ENCODE measurements at places on chromosomes 5 and 9.

DNA sequence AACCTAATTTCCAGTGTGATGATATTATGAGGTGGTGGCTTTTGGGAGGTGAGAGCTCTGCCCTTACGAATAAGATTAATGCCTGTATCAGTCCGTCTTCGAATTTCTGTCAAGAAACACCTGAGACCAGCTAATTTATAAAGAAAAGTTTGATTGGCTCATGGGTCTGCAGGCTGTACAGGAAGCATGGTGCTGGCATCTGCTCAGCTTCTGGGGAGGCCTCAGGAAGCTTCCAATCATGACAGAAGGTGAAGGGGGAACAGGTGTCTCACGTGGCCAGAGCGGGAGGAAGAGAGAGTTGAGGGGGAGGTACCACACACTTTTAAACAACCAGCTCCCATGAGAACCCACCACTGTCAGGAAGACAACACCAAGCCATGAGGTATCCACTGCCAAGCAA, 46.9 kb downstream of the C9orf50 start:
- DNase-seq: no peak

DNA sequence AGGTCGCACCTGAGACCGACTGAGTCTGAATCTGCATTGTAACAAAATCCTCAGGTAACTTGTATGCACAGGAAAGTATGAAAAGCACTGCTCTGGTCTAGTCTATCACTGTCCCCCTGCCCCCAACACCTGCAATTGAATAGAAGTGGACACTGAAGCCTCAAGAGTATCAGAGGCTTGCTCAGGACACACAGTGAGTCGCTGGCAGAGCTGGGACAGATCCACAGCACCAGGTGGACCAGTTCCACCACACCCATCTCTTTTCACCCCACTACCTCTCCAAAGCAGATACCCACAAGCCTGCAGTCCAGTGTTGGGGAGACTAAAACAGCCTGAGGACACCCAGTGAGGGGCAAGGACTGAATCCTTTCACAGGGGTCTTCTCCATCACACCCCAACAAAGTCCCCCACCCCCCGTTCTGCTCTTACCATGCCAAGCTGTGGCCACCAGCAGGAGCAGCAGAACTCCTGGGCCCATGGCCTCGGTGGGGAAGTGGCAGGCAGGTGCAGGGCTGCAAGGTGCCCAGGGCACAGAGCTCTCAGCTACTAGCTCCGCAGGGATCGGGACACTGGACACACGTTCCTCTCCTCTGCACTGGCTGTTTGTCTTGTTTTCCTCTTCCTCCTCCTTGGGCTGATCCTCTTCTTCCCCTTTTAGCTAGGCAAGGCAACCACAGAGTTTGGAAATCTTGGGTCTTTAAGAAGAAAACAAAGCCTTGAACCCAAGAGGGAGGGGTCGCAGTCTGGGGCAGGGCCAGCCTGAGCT, at the start of gene CSF1R:
Gene CSF1R (minus strand): TSS at position 605 of the 766 bp plus-strand sequence. CDS start 127 bp downstream, at position 478.
- DNase-seq: no peak

- no peak for DNase-seq
Observed at GRCh38 chr9:129561594-129562281, 59.2 kb downstream of the C9orf50 start.

- DNase-seq: no peak
Observed at GRCh38 chr5:134917070-134917815, 12.3 kb downstream of the PCBD2 start.

- no peak for DNase-seq
Observed at GRCh38 chr9:18274693-18275092, 199.3 kb upstream of the ADAMTSL1 start.

DNA sequence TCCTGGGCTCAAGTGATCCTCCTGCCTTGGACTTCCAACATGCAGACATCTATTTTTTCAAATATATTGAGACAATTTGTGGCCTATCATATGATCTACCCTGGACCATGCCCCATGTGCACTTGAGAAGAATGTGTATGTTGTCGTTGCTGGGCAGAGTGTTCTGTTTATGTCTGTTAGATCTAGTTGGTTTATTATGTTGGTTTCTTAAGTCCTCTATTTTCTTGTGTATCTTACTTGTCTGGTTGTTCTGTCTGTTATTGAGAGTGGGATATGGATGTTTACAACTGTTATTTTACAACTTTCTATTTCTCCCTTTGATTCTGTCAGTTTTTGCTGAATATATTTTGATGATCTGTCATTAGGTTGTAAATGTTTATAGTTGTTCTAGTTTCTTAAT, 10.2 kb upstream of the TMEM171 start:
- DNase-seq: no peak

DNA sequence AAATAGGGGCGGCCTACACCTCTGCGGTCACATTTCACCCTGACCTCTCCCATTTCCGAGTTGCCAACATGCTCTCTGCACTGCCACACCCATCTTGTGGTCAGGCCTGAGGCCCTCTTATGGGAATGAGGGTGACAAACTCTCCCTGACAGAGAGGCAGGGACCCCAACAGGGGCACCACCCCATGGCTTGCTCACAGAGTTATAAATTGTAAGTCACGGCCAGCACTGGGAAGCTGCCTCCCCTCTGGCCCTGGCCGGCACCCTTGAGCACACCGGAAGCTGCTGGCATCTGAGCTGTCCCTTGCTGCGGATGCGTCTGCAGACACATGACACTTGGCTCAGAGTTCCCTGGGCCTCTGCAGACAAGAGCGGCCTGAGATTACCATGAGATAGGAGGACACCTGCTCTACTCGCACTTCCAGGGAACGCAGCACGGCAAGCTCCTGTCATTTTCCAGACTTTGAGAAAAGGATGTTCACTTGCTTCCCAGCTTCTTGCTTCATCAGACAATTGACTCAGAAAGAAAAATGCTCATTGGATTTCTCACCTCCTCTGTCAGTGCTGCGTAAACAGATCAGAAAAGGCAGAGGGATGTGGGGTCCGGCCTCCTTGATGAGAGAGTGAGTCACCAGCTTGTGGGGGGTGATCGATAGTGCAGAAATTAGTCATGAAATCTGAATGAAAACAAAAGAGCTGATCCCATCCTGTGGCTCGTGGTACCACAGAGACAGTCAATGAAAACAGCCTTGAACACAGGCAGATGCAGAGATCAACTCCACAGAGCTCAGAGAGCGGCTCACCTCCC, 269.8 kb downstream of the SYK start:
- no peak for DNase-seq

GRCh38 chr9:76403352-76403751, 9.1 kb upstream of the RFK start:
- no peak for DNase-seq

DNA sequence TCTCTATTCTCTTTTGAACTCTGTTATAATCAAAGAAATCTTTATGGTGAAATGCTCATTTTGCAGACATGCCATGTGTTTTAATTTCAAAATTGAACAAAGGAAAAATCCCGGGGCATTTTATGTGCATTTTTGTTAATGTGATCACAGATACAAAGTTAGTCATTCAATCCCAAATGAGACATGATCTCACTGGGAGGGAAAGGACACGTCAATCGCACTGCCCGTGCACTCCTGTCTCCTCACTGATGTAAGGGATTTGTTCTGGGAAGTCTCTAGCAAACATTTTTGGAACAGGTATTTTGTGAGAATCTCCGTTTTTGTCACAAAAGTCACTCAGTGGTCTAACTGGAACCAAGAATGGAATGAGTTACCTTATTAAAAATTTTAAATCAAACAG, 97.9 kb upstream of the RANBP6 start:
- DNase-seq: no peak

GRCh38 chr9:138061631-138062030, 184.0 kb downstream of the CACNA1B start:
- no peak for DNase-seq

DNA sequence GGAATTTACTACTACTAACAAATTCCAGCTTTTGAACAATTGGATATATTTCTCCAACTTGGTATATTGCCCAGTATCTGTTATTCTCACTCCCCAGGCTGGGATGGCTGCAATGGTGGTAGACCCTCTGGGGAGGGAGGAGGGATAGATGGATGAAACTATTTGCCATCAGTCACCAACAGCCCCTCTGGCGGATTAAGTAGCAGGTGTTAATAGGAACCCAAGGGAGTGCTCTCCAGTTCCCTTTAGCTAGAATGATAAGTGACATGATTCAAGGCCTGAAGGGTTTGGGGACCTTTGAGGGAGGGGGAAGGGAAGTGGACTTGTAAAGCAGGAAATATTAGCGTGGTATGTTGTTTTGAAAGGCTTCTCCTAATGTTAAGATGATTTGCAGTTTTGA, 824.0 kb upstream of the ARRDC3 start:
- DNase-seq: no peak

DNA sequence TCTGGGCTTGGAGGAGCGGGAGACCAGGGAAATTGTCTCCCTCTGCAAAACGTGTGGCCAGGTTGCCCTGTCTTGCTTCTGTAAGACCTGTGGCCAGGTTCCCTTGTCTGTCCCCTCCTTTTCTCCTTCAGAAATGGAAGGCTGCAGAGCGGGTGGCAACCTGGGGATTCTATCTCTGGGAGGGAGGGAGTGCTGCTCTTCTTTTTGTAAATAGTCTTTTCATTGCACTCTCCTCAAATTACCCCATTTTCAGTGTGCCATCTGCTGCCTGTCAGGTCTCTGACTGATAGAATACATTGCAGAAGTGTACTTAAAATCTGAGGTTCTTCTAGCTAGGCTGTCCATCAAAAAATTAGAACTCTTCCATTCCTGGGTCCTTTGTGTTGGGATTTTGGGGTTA, 126.0 kb downstream of the GABRB2 start:
- no peak for DNase-seq

DNA sequence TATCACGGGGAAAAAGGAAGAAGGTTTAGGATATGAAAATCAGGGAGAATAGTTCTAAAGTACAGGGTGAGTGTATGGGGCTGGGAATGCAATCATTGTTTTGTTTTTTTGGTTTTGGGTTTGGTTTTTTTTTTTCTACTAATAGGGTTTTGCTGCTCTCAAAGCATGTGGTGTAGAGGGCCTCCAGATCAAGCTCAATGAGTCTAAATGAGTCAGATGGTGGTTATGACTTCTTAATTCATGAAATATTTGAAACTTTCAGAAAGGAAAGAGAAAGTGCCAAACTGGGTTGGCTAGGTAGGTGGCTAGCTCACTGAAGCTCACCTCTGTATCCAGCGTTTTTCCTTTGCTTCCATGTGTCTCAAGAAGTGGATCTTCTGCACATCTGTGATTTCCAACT, 10.7 kb downstream of the OR1L8 start:
- no peak for DNase-seq

- no peak for DNase-seq
Observed at GRCh38 chr9:90867101-90867500, 65.5 kb downstream of the SYK start.

GRCh38 chr9:96417051-96417586, 1.1 kb downstream of the ZNF367 start:
- peak; percentile 87 for DNase-seq

DNA sequence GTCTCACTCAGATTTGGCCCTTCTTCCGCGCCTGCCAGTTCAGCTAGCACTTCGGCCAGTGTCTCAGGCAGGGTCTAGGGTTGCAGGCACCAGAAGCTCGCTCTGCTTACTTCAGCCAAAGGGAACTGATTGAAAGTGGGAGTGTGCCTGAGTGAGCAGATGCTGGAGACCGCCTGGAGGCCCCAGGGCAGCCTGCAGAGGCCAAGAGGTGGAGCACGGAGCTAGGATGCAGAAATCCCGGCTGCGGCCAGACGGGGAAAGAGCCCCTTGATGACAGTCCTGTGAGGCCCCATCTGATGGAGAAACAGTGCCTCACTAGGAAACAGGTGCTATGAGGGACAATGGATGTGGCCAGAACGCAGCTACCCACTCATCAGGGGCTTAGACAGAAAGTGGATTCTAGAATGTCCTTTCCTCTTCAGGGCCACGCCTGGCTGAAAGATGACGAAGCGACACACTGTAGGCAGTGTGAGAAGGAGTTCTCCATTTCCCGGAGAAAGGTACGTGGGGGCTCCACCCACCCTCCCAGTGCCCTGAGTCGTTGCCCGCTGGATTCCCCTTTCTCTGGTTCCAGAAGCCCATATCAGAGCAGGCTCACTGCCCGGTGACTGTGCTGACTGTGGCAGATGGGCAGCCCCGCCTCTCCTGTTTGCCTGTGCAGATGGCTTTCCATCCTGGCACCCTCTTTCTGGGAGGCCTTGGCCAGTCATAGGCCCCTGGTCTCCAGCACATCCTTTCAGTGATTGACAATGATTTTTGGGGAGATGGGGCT, 16.1 kb downstream of the HNRNPH1 start:
- no peak for DNase-seq

GRCh38 chr5:36945687-36946086, 69.1 kb downstream of the NIPBL start:
- DNase-seq: no peak

GRCh38 chr9:105216440-105217178, 27.8 kb upstream of the SLC44A1 start:
- DNase-seq: no peak

- DNase-seq: no peak
Observed at GRCh38 chr9:121718084-121718483, 66.7 kb downstream of the DAB2IP start.

- DNase-seq: no peak
Observed at GRCh38 chr5:178637356-178638074, 10.7 kb upstream of the CLK4 start.

DNA sequence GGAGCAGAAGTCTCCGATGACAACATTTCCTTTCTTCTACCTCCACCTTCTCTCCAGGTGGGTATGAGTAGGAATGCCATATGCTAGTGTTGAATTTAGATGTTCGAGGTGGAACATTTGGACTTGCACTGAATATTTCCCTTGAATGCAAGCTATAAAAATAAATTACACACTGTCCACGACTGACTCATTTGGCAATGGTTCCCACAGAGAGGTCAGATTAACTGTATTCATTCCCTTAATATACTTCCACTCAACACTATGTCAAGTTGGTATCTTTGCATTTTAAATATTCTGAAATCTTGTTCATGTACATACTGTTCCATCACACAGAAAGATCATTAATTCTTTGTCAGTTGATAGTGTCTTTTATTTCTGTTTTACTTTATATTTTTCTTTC, 222.6 kb upstream of the PIK3R1 start:
- no peak for DNase-seq

GRCh38 chr9:97474372-97474925, 27.0 kb upstream of the TMOD1 start:
- DNase-seq: no peak

DNA sequence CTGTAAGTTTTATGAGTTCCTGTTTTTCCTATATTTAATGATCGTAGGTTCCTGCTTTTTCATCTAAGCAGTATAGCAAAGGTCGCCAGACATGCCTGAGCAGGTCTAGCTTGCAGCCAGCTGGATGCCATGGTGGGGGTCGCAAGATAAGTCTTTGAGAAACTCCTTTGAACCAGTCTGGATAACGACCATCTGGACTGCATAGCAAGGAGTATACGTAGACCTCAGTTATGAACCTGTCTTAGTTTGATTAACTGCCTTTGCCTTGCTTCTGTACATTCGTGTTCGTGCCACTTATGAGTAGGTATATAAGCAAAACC, 8.4 kb upstream of the SPATA31E1 start:
- DNase-seq: no peak

DNA sequence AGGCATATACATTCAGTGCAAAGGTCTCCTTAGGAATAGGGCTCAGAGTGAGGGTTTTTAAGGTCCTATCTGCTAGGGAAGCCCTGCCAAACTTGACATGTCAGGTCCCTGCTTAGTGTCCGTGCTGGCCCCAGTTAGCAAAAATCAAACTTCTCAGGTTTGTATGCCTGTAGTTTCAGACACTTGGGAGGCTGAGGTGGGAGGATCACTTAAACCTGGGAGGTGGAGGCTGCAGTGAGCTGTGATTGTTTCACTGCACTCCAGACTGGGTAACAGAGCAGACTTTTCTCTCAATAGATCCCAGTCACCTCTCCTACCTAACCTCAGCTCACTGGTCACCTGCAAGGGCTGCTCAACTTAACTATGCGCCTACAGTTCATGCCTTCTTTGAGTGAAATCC, 18.7 kb upstream of the TMEM245 start:
- no peak for DNase-seq

GRCh38 chr5:67234671-67235176, 38.1 kb upstream of the CD180 start:
- no peak for DNase-seq
